NCI-H2081 treated with DMSO at 0.1 percent for 48 hours (cell line): ENCODE measurements at places on chromosomes 16 and 17.

DNA sequence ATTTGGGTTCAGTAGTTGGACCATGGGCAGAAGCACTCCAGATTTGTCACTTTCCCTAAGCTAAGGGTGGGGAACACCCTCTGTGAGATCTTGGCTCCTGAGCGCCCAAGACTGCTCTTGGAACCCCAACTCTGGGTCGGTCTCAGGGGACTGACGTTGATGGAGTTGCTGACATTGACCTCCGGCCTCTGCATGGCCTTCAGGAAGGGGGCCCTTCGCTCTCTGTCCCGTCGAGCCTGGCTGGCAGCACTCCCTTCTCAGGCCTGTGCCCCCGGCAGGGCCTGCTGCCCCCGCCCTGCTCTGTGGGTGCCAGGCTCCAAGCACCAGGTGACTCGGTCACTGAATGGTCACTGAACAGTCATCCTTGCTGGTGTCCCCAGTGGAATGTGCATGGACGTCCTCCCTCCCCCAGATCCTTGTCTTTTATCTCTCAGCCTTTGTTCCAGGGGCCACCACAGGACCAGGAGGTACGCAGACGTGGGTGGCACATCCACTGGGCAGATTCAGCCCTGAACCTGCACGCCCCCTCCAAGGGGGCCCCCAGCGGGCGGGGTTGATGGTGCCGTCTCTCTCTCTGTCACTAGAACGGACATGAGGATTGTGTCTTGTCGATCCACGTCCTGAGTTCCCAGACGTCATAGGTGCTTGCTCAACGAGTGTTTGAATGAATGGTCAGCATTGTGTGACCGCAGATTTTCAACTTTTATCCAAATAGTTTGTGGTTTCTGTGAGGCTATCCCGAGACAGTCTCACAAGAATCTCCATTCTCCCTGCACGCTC, 314.5 kb downstream of the SEC14L1 start:
- DNase-seq = no peak

- DNase-seq = no peak
Measured at GRCh38 chr16:59164461-59164860, 430.3 kb upstream of the GOT2 start.

GRCh38 chr16:81808933-81809480, 29.9 kb downstream of the PLCG2 start:
- no peak for DNase-seq

DNA sequence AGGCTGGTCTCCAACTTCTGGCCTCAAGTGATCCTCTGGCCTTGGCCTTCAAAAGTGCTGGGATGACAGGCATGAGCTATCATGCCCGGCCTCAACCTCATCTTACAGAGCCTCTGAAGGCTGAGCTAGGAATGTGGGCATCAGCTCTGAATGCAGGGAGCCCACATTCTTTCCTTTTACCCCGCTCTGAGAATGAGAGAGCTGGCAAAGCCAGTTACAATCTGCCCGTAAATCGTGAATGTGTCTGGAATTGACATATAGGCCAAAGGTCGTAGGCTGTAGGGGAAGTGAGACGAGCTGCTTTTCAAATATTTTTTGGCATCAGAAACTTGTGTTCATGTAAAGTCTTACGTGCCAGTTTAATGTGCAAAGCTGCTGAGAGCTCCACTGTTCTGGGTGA, 4.5 kb downstream of the TMEM238L start:
- no peak for DNase-seq

DNA sequence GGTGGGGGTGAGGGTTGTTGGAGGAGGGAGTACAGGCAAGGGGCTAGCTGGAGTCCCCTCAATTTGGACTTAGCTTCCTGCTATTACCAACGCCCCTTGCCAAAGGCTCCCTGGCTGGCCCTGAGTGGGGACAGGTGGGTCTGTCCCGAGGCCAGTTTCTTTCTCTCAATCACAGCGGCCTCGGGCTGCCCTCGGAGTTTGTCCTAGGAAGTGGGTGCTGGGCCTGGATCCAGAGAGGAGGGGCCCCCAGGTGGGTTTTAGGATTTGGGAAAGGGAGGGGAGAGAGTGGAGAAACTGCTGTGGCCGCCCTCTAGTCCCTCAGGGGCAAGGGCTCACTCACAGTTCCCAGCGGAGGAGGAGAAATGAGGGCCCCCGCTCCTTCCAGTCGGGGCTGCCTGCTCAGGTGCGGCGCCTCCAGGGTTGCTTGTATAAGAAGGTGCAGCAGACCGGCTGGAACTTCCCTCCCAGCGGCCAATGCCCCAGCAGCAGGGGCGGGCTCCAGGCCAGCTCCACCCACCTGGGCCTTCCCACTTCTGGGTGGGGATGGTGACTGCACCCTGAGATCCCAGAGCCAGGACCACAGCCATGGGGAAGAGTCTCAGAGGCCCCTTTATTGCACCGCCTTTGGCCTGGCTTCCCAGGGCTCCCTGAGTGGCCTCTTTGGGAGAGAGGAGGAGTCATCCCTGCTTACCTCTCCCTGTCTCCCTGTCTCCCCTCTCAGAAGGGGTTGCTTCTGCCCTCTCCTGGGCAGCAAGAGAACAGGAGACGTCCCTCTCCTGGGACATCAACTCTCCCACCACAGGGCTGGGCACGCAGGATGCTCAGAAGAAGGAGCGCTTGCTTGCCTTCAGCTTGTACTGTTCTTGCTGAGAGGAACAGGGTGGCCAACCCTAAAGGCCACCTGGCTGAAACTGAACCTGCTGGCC, 112.0 kb upstream of the SMURF2 start:
- DNase-seq = peak; percentile 49

- DNase-seq = no peak
Measured at GRCh38 chr16:77246150-77246549, 46.9 kb downstream of the SYCE1L start.

DNA sequence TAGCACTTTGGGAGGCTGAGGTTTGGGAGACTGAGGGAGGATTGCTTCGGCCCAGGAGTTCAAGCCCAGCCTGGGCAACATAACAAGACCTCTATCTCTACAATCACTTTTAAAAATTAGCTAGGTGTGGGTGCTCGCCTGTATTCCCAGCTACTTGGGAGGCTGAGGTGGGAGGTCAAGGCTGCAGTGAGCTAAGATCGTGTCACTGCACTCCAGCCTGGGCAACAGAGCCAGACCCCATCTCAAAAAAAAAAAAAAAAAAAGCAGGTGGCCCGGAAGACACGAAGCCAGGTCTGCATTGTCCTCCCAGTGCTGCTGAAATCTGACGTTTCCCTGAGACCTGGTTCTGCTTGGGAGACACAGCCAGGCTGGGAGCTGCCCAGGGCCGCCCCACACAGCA, 18.8 kb upstream of the TIMP2 start:
- no peak for DNase-seq

- no peak for DNase-seq
Measured at GRCh38 chr16:89175280-89176146, 4.0 kb downstream of the CDH15 start.

GRCh38 chr17:14793237-14793636, 471.9 kb downstream of the PMP22 start:
- DNase-seq = no peak

DNA sequence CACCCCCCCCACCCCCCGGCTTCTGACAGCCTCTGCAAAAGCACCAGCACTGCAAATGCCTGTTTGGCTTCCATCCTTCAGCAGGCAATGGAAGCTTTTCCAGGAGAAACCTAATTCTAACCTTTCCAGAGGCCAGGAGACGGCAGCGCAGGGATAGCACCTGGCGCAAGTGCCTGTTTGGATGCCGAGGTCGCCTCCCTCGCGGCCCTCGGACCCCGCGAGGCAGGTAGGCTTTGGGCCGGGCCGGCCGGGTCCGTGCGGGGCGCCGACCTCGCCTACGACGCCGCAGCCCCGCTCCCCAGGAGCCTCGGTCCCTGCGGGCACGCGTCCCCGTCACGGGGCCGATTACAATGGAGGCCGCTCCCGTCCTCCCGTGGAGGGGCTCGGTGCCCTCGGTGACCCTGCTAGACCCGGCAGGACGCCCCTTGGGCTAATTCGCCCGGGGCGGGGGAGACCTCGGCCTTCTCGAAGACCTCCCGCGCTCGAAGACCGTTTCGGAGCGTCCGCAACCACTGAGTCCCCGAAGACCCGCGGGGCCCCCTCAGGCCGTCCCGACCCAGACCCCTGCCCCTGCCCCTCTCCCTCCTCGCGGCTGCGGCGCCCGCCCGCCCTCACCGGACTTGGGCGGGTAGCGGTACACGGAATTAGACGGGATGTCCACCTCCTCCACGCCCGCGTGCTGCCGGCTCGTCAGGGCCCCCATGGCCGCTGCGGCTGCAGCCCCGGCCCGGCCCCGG, 587 bp downstream of the RNF157 start:
- no peak for DNase-seq

GRCh38 chr16:85173981-85174751, 61.9 kb upstream of the CIBAR2 start:
- DNase-seq = no peak

DNA sequence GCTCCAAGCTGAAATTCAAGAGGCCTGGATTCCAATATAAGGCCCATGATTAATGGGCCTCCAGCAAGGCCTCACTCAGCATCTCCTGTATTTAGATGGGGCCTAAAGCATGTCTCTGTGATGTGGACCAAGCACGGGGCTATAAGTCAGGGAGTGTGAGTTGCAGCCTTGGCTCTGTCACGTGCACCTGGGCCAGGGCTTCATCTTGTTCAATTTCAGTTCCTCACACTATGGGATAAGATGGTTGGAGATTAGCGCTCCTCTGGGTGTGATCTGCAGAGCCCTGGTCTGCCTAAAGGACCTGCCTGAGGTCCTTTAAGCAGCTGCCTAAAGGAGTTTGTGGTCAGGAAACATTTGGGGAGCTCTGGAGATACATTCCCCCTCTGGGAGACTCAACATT, 25.2 kb downstream of the KLHL36 start:
- no peak for DNase-seq

DNA sequence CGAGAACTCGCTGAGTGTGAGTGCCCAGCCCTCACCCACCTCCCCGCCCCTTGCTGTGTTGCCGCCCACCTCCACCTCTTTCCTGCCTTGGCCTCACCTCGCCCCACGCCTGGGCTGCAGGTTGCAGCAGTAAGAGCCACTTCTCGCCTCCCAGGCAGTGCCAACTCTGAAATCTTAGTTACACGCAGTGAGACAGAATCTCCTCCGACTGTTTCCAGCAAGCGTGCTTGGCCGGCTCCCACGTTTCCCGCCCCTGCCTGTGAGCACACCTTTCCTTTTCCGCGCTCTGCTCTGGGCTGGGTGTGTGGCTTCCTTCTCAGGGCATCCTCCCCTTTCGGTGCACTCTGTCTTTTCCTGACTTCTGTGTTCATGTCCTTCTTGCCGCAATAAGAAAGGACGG, 5.7 kb downstream of the ENGASE start:
- DNase-seq = no peak

- no peak for DNase-seq
Measured at GRCh38 chr16:35173295-35173694, 1713.9 kb downstream of the TP53TG3F start.

- no peak for DNase-seq
Measured at GRCh38 chr16:78789561-78789960, 690.1 kb downstream of the WWOX start.

DNA sequence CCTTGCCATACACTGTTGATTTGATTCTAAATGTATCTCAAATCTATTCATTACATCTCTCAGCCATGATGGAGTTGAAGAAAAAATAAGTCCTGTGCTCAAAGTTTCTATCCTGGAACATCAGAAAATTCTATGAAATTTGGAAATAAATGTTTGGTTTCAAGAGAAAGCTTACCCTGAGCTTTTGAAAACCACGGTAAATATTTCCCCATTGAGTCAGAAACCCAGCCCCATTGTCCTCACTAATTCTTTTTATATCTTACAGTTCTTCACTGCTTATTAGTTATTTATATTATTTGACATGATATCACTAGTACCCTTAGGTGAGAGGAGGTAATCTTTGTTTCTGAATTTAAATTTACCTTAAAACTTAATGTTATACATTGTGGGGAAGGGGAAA, 128.5 kb downstream of the MRTFB start:
- no peak for DNase-seq

GRCh38 chr16:1057252-1057932, 15.2 kb upstream of the SSTR5 start:
- no peak for DNase-seq

DNA sequence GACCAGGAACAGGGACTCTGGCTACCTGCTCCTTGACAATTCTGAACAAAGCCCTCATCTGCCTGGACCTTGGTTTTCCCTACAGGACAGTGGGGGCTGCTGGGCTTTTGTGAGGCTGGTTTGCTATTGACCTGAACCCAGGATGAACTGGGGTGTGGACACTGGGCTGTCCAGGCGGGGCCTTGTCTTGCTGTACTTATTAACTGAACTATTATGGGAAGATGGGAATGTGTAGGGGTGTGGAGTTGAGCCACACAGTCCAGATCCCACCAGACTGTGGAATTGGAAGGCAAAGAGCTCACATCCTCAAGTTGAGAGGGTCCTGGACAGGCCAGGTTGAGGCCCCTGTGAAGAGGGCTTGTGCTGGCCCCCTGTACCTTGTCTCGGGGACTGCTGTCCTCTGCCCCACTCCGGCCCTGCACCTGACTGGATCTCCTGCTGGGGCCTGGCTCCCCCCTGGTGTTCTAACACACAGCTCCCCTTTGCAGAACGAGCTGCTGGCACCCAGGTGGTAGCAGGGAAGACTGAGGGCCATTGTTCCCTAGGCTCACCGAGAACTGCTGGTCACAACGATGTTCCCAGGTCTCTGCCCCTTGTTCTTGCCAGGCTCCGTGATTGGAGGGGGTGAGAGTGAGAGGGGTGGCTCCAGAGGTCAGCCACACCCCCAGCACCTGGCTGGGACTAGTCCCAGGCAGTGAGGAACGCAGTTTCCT, 51.8 kb upstream of the CDC42EP4 start:
- no peak for DNase-seq

GRCh38 chr16:73125850-73126524, 78.1 kb upstream of the ZFHX3 start:
- DNase-seq = no peak

DNA sequence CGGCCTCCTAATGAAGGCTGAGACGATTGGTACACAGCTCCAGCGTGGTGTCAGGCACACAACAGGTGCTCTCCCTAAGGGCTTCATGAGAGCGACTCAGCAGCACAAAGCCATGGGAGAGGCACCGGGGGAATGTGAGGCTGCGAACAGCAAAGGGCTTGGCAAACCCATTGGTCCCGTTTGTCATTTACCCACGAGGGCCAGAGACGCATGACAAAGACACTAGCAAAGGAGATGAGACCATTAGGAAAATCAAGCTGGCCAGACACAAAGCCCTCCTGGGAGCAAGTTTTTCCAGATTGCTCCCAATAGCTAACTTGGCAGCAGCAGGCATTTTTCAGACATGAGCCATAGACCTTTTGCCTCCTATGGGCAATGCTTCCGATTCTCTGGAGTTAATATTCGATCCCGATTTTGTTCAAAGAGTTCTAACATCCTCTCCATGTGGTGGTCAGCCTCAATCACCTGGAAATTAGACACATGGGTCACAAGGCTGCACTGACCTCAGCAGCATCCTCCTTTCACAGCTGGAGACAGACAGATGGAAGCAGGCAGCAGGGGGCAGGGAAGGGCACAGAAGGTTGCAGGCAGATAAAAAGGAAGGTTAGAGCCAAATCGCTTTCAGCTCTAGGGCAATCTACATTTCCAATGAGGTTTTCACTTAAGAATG, 38.2 kb downstream of the TK2 start:
- no peak for DNase-seq
